ENCODE measurements at places on chromosomes 2 and 18.

DNA sequence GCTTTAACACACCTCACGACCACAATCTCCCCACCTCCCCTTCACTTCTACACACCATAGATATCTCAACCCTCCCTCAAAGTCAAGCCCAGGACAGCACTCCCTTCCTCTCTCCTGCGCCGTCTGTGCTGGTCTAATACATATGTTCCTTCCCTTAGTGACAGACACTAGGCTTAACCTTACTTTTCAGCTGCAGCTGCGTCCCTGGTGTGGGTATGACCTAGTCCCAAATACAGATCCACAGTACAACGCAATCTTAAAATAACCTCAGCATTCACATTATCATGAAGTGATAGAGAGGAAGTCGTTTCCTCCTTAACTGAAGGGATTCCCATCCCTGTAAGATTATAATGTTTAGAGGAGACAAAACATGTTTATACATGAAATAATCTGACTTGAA, 192.7 kb upstream of the TANK start:
- H3K27me3 ChIP-seq, result no peaks in the 10 kb centered on the region
- no peaks in the 10 kb centered on the region for H3K4me1 ChIP-seq
- no peak for DNase-seq
- 0 out of 2 replicates have a peak, but pooled peaks cover 2% of the 10 kb centered on the region for H3K36me3 ChIP-seq

- peaks cover 3% of the 10 kb centered on the region for H3K4me1 ChIP-seq
- H3K4me3 ChIP-seq, result no peak overlapping the region
- H3K36me3 ChIP-seq, result no peaks in the 10 kb centered on the region
- DNase-seq, result no peak
- no peak overlapping the region for H3K27ac ChIP-seq
These were observed 293.1 kb upstream of the HDAC4 start for GRCh38 chr2:239693761-239694415.

GRCh38 chr18:48835119-48835518, 115.6 kb downstream of the SMAD7 start:
- DNase-seq, result no peak
- H3K27ac ChIP-seq, result no peak overlapping the region
- no peaks in the 10 kb centered on the region for H3K27me3 ChIP-seq

DNA sequence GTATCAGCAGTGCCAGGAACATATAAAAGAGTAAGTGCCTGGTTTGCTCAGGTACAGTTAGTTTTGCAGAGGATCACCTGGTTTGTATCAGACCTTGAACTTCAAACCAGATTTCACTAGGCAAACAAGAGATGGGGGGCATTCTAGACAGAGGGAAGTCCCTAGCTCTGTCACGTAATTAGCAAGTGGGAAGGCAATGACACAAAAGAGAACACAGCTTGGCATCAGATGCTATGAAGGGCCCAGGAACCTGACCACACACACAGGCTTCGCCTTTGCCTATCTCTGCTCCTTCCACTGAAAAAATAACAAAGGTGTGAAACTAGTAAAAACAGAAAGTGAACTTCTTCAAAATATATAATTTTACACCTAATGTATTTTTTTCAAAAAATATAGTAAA, 62.6 kb downstream of the CERKL start:
- no peaks in the 10 kb centered on the region for H3K4me1 ChIP-seq
- DNase-seq, result no peak
- no peak overlapping the region for H3K27ac ChIP-seq
- H3K27me3 ChIP-seq, result no peaks in the 10 kb centered on the region
- no peaks in the 10 kb centered on the region for H3K36me3 ChIP-seq
- H3K4me3 ChIP-seq, result no peak overlapping the region

- H3K27ac ChIP-seq, result no peak overlapping the region
- peaks cover 14% of the 10 kb centered on the region for H3K4me1 ChIP-seq
- H3K27me3 ChIP-seq, result no peaks in the 10 kb centered on the region
- no peak for DNase-seq
- no peaks in the 10 kb centered on the region for H3K36me3 ChIP-seq
- no peak overlapping the region for H3K4me3 ChIP-seq
These were observed 2.8 kb upstream of the GYPC start for GRCh38 chr2:126653109-126653508.

- peaks cover 19% of the 10 kb centered on the region for H3K4me1 ChIP-seq
- H3K27ac ChIP-seq, result no peak overlapping the region
- no peak overlapping the region for H3K4me3 ChIP-seq
- no peaks in the 10 kb centered on the region for H3K36me3 ChIP-seq
- no peak for DNase-seq
These were observed 13.2 kb downstream of the SERPINE2 start for GRCh38 chr2:224025874-224026273.

- no peaks in the 10 kb centered on the region for H3K4me1 ChIP-seq
- H3K27ac ChIP-seq, result no peak overlapping the region
- no peak overlapping the region for H3K4me3 ChIP-seq
- DNase-seq, result peak; percentile 23
- H3K27me3 ChIP-seq, result no peaks in the 10 kb centered on the region
- H3K36me3 ChIP-seq, result no peaks in the 10 kb centered on the region
These were observed 136.6 kb upstream of the ALKAL2 start for GRCh38 chr2:424306-425171.

DNA sequence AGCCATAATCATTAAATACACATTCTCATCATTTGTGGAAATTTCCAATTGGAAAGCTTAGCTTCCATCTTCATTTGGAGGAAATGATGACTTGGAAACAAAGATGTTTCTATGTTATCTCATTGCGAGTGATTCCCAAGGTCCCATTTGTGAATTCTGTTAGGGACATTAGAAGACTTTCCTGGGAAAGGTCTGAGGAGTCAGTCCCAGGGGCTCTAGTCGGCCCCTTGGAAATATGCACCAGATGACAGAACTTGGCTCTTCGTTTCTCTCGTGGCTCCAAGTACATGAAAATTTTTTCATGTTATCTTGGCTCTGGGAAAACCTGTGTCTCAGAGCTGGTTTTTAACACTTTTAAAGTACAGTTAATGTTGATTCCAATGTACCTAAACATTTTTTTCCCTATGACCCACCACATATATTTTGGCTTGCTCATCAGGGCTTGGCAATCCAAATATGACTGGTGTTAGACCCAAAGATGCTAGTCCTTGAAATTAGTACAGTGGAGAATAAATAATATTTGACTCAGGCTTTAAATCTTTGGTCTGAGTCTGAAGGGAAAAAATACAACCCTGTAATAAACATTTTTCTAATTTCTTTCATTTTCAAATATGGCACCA, 15.4 kb upstream of the CAVIN2 start:
- H3K4me1 ChIP-seq, result no peaks in the 10 kb centered on the region
- no peak overlapping the region for H3K4me3 ChIP-seq
- H3K27ac ChIP-seq, result no peak overlapping the region

DNA sequence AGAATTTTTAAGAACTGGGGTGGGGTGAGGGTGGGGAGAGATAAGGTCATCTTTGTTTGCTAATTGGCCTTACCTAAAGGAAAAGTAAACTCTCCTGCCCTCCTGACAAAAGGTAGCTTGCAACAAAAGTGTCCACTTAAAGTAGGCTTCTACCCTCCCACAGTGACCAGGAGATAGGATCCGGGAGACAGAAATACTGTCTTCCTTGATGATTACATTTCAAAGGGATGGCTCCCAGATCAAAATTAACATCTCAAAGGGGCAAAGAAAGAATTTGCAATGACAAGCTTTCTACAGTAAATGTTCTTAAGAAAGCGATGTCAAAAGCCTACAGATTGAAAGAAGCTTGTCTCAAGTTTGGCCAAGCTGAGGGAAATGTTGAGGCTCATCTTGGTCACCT, 775.3 kb downstream of the CPS1 start:
- no peak overlapping the region for H3K4me3 ChIP-seq
- H3K27ac ChIP-seq, result no peak overlapping the region
- DNase-seq, result peak; percentile 36
- H3K27me3 ChIP-seq, result no peaks in the 10 kb centered on the region
- H3K36me3 ChIP-seq, result no peaks in the 10 kb centered on the region
- H3K4me1 ChIP-seq, result no peaks in the 10 kb centered on the region

DNA sequence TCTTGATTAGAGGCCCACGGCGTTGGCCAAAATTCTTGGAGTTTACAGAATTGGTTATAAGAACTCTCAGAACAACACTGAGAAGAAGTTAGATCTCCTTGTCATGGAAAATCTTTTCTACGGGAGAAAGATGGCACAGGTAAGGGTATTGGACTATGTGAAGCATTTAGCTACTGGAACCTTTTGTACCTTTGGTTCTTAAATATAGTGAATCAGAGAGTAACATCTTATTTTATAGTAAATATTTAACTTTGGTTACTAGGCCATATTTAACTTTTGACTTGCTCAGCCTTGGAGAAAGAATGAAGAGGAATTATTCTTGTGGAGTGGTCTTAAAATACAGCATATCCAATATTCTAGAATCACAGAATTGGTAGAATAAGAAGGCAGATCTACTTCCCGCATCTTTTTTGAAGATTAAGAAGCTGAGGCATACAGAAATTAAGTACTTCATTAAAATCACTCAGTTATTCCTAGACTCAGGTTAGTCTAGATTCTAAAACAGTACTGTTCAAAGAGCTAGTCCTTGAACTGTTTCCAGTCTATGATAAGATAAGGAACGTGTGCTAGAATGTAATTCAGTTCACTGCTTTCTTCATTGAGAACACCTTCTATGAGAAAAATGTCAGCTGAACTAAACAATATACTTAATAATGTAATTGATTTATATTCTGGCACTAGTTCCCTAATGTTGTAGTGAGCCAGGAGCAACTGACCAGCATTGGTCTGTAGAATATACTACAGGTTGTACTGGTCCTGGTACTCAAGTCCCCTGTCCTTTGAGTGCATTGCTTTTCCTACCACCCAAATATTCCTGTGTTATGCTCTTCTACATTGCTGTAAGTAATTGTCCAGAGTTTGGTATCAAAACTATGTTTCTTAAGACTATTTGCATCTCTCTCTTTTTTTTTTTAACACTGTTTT, 53.7 kb upstream of the PTH2R start:
- no peaks in the 10 kb centered on the region for H3K4me1 ChIP-seq
- peaks cover 48% of the 10 kb centered on the region for H3K36me3 ChIP-seq
- no peak overlapping the region for H3K4me3 ChIP-seq
- no peaks in the 10 kb centered on the region for H3K27me3 ChIP-seq
- DNase-seq, result no peak

DNA sequence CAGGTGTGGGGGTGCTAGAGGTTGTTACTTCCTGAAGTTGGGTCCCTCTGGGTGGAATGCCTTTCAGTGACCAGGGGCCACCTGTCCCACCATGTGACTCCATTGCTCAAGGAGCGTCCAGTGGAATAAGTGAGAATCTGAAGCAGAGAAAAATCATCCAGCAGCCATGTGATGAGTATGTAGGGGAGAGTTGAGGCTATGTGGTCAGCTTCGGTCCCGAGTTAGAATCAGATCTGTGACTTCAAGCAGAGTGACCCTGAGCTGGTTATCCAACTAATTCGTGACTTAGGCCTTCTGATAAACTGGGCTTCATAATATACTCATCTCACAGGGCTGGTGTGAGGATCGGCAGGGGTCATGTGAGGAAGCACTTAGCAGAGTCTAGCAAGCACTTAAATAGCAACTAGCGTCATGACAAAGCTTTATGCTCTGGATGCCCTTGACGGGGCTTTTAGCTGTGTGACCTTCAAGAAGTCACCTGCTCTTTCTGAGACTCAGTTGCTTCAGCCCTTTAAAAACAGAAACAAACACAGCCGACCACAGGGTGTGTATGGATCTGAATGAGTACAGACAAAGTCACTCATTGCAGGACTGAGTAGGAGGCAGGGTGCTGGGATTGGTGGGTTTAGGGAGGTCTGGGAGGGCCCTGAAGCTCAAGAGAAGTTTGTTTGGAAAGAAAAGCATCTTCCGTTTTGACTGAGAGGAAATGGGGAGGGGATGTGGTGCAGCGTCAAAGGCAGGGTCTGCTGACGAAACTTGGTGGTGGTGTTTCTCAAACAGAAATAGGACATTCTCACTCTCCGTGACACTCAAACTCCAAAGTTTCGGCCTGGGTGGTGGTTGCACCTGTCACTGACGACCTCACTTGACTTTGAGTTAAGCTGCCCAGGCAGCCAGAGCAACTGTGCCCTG, 264.0 kb upstream of the CXCR4 start:
- DNase-seq, result no peak
- H3K4me3 ChIP-seq, result no peak overlapping the region
- H3K27me3 ChIP-seq, result no peaks in the 10 kb centered on the region

DNA sequence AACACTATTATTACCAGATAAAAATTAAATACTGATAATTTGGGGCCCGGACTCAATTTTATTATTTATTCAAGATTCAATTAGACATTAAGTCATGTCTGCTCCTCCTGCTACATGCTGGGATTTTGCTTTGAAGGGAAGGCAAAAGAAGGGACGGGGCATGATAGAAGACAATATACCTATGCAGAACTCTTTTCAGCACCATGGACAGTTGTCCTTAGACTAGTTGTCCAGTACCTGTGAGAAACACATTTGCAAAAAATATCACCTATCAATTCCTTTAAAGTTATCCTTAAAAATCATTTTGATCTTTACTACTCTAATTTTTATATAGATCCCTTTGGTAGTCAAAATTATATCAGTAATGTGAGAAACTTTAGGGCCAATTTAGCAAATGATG, 100.2 kb upstream of the SULT1C3 start:
- no peak overlapping the region for H3K4me3 ChIP-seq
- H3K36me3 ChIP-seq, result 0 out of 2 replicates have a peak, but pooled peaks cover under 1% of the 10 kb centered on the region
- no peak for DNase-seq
- H3K27me3 ChIP-seq, result peaks cover 1% of the 10 kb centered on the region
- no peak overlapping the region for H3K27ac ChIP-seq

- H3K27ac ChIP-seq, result no peak overlapping the region
- H3K4me1 ChIP-seq, result no peaks in the 10 kb centered on the region
- H3K36me3 ChIP-seq, result no peaks in the 10 kb centered on the region
These were observed 98.0 kb upstream of the EFEMP1 start for GRCh38 chr2:56021579-56021978.

- no peaks in the 10 kb centered on the region for H3K36me3 ChIP-seq
- peak overlapping the region; percentile 43 for H3K27ac ChIP-seq
- H3K4me3 ChIP-seq, result peak overlapping the region; percentile 40
- DNase-seq, result no peak
- peaks cover 18% of the 10 kb centered on the region for H3K4me1 ChIP-seq
These were observed 7.4 kb downstream of the CTDSP1 start for GRCh38 chr2:218406949-218407618.
